Left lung (tissue), 14 donors: ENCODE measurements at places on chromosomes 5 and 9. TPM values are rescaled to one million over a fixed set of nuclear protein-coding genes. Genes with fewer than 3 reads are reported as not detected.
A peak's percentile ranks its signal among the peaks of the same experiment; 100 is the strongest.

DNA sequence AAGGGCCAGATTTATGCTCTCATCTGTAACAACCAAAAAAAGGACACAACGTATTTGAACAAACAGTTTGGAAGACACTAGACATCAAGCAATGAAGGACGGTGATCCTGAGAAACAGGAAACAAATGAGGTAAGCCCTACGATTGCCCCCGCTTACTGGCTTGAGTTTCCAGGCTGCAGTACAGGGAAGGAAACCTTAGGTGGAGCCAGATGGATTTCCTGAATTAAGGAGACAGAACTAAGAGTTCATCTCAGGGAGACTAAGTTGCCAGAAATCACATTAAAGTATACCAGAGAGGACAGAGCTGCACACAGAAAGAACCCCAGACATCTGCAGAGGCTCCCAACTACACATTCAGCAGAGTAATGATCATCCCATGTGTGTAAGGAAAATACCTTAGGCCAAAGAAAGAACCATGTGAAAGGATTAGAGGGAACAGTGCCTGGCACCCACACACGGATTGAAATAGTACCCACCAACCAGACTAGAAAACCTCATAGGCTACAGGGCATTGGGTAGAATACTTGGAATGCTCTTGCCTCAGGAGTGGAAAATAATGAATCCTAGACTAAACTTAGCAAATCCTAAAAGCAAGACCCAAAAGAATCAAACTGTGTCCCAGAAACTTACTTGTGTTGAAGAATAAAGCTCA is 99.3 kb upstream of the NIPBL start:
- DNase-seq = no peak

DNA sequence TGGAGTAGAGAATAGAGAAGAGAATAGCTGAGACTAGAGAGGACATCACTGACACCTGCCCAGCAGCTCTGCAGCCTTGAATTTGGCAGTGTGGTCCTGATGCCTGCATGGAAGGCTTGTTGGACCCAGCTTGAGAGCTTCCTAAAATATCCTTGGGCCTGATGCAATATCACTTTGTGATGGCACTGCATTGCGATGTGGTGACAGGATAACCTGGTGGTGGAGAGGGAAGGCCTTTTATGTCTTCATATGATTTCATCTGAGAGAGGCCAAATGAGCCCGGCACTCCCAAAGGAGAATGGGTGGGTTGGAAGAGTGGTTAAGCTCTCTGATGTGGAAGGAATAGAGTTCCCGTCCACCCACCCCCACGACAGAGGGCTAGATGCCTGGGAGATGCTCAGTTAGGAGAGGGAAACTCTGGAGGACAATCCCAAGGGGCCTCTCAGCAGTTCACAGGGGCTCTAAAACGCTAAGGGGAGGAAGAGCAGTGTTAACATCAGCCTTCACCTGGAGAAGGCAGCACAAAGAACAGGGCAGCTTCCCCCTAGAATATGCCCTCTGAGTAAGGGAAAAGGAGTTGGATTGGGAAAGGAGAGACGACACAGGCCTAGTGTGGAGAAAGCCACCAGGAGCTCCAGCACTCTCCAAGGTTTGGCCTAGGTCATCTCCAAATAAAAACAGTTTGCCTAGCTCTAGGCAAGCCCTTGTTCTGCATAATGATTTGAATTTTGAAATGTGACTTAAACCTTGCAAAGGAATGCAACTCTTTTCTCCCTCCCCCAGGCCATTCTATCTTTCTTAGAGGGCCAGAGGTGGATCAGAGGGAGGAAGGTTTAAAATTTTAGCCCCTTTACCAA is 99.8 kb upstream of the SSBP2 start:
- DNase-seq = no peak

DNA sequence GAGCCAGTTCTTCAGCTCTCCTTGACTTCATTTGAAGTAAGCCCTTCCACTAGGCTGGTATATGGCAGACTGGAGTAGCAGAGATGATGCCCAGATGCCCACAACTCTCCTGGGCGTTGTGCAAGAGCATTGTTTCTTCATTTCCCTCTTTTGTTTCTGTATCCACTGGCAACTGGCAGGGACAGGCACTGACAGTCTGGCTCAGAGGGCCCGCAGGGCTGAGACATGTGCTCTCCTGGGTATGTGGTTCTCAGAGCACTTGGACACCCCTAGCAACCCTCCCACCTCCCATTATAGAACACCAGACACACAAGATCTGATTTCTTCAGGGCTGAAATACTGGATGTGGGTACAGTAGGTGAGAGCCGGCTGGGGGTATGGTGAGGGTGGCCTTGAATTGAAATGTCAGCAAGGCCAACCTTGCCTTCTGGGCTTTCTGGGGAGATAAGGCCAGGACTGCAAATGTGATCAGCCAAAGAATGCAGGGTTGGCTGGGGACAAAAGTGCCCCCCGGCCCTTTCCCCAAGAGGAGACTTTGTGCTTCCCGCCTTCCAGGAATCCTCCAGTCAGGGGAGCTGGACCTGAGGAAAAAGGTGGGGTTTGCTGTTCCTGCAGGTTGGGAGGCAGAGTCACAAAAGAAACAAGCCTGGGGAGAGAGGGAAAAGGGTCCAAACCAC is 28.6 kb upstream of the CTNNA1 start:
- no peak for DNase-seq

DNA sequence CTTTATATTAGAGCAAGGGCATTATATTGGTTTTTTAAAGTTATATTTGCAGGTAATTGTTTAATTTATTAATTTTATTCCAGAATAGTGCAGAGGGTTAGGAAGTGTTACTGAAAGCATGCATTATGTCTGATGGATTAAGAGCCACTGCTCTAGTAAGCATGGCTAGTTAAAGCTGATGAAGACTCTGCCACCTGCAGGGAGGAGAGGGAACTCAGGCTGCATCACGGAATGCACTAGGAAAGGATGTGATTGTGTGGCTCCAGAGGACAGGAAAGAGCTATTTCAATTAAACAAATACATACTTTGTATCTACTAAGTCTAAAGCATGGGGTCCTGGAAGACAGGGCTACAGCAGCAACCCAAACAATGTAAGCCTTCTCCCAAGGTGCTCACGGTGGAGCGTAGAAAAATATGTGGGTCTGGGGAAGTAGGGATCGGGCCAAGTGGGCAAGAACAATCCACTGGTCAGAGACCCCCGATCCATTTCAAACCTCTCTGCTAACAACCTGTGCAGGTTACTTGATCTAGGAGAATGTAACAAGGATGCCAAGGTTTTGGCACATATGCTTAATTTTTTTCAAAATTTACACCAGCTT is 15.3 kb upstream of the GRXCR2 start:
- no peak for DNase-seq

DNA sequence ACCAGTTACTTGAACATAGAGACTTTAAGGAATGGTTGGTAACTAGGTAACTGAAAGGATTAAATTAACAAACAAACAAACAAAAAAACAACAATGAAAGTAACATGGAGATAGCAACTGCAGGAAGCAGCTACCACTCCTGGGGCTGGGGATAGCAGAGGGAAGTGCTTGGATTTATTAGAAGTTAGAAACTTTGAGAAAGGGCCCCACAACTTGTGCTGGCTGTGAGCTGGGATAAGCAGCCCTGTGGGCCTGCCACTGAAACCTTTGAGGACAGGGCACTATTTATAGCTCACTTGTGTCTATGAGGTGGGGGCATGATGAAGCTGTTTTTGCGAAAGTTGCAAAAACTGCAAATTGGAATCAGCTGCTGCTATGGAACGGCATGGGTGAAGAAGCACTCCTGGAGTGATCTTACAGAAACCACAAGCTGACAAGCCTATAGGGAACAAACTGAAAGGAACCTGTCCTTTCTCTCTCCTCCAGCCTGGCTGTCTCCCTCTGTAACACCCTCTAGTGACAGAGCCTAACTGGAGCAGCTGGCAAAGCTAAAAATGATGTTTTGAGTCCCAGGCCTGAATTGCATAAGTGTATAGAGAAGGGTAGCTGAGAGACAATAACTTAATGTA is 91.4 kb upstream of the RANBP6 start:
- no peak for DNase-seq

DNA sequence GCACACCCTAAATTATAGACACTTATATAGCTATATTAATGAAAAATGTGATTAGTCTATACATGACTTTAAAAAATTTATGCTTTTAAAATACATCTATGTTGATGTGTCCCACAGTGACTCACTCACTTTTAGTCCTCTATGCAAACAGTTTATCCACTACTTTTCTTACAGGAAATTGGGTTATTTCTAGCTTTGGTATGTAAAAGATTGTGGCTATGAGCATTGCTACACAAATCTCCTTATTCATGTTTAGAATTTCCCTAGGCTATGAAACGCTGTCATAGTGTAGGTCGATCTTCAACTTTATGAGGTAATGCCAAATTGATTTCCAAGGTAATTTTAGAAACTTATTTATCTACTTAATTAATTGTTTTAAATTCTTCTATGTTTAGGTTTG is 687.4 kb downstream of the PRR16 start:
- no peak for DNase-seq

- no peak for DNase-seq
These were observed 110.2 kb upstream of the COL5A1 start for GRCh38 chr9:134531220-134531970.

DNA sequence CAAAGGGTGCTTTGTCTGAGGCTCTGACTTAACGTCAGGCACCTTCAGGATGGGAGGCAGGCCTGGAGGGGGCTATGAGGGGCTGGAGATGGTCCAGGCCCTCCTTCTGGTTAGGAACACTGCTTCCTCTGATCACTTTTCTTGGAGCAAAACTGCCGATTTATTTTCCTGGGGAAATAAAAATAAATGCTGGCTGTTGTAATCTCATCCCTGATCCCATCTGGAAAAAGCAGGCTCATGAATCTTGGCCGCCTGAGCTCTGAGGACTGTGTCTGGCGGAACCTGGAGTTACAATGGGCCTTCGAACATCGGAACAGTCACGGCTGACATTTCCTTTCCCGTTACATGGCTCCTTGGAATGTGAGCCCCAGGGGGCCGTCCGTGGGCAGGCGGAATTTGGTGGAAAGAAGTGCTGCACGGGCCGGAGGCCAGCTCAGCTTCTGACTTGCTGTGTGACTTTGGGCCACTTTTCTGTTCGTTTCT is 157.8 kb downstream of the RGS3 start:
- no peak for DNase-seq

- DNase-seq = no peak
These were observed 661.8 kb upstream of the RGMB start for GRCh38 chr5:98111686-98112085.

GRCh38 chr9:101176384-101176783 is 147.9 kb downstream of the PLPPR1 start:
- no peak for DNase-seq

- no peak for DNase-seq
These were observed 60.3 kb downstream of the FOXD1 start for GRCh38 chr5:73388306-73388684.

DNA sequence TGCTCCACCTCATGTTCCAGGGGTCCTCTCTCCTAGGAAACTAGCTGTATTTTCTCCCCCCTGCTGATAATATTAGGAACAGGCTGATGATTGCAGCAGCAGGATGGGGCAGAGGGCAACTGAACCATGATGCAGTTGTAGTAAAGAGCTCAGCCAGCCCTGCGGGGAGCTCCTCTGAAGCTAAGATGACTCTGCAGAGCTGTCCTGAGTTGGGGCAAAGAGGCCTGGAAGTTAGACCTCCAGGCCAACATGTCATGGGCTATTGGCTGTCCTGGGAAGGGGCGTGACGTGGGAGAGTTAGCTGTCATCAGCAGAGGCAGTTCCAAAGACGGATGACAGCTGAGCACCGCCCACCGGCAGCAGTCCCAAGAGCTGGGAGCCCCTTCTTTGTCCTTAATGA is 6.6 kb upstream of the FBP1 start:
- no peak for DNase-seq

GRCh38 chr5:139194486-139194885 is 3.7 kb downstream of the SIL1 start:
- DNase-seq = no peak

- no peak for DNase-seq
These were observed 333.3 kb downstream of the ARRDC3 start for GRCh38 chr5:91049800-91050199.

GRCh38 chr9:3879315-3879714 is 353.5 kb upstream of the RFX3 start:
- no peak for DNase-seq

- no peak for DNase-seq
These were observed 891 bp downstream of the IRX4 start for GRCh38 chr5:1881731-1882336.

GRCh38 chr9:8666060-8666459 is 866.5 kb upstream of the DMAC1 start:
- DNase-seq = no peak

GRCh38 chr5:110460837-110461236 is 265.6 kb downstream of the TMEM232 start:
- no peak for DNase-seq

GRCh38 chr5:131193106-131193505 is 22.4 kb downstream of the LYRM7 start:
- no peak for DNase-seq

- no peak for DNase-seq
These were observed 229.9 kb upstream of the DAB2 start for GRCh38 chr5:39654715-39655114.

DNA sequence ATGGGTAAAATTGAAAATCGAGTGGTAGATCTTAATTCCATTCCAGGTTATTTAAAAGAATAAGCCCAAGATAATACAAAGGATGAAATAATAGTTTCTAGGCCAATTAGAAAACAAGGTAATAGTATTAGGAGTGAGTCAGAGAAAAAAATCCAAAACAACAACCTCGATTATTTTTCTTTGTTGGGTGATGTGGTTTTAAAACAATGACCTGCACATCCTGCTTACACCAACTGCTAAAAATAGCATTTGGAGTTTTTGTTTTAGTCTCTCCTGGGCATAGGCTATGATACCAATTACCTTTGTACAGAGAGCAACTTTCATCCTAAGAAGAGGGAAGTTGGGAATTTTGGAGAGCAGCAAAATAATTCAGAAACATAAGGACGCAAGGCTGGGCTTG is 101.7 kb upstream of the MYO10 start:
- no peak for DNase-seq

GRCh38 chr5:160231783-160232342 is 2.6 kb downstream of the FABP6 start:
- no peak for DNase-seq

GRCh38 chr5:80246001-80246758 is 9.7 kb downstream of the SERINC5 start:
- peak; percentile 90 for DNase-seq

DNA sequence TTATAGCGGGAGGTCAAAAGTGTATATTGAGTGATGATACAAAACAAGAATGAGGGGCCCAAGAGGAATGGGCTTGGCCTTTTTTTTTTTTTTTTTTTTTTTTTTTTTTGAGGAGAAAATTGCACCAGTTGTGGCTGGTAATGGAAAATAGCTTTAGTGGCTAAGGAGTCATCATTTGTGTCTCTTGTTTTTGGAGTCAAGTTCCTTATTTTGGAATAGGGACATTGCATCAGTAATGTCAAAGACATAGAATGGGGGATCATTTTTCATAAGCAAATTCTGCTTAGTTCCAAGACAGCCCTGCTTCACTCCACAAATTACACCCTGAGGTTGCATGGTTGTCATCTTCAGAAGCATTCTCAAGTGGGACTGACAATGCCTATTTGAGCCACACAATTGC is 137.4 kb downstream of the STK32A start:
- no peak for DNase-seq

The NHP2 gene
- polyA plus RNA-seq = 116 TPM

The TTC23L gene
- polyA plus RNA-seq = 3.2 TPM

The OTULINL gene
- 9.1 TPM for polyA plus RNA-seq

The CDH12 gene
- polyA plus RNA-seq = 4.9 TPM

The SLC6A19 gene
- polyA plus RNA-seq = 0.28 TPM

The FAM81B gene
- 8.2 TPM for polyA plus RNA-seq

The GABRA1 gene
- 0.75 TPM for polyA plus RNA-seq

The TMEM171 gene
- polyA plus RNA-seq = not detected

The CCL28 gene
- 0.59 TPM for polyA plus RNA-seq

The DIPK1B gene
- 32.3 TPM for polyA plus RNA-seq

The PCDHB14 gene
- polyA plus RNA-seq = 10.4 TPM

The ANKRD33B gene
- polyA plus RNA-seq = 0.62 TPM

The PIP5K1B gene
- polyA plus RNA-seq = 4.2 TPM
